ENCODE measurements at places on chromosomes 4 and X.

- DNase-seq: no peak
Observed at GRCh38 chr4:152385551-152385950, 150.3 kb downstream of the FBXW7 start.

DNA sequence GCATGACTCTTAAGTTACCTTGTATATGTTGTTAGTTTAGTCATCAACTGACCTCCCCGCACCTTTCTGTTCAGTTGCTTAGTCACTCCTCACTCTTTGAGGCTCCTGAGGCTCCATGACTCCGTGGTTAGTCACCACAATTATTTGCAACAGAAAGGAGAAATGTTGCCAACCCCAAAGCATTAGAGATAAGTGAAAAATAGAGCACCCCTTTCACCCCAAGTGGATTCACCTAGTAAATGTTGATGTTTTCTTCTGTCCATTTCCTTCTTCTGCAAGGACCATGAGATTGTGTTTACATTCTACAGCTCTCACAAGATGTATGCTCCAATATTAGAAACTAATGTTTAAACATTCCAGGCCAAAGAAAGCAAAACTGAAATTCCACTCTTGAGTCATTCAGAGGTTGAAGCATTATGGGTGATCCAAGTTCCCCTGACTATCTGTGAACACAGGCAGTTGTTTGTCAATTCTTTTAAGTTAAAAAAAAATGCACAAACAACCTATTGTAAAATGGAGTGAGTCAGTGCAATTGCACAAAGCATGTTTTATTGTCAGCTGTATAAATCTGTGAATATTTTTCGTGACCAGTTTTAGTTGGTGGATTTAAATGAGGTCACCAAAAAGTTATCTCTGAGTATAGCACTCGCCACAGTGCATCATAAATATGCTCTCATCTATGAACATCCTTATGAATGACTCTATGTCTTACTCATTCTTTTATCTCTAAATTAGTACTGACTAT is 552.4 kb upstream of the MAGEB2 start:
- DNase-seq: no peak

DNA sequence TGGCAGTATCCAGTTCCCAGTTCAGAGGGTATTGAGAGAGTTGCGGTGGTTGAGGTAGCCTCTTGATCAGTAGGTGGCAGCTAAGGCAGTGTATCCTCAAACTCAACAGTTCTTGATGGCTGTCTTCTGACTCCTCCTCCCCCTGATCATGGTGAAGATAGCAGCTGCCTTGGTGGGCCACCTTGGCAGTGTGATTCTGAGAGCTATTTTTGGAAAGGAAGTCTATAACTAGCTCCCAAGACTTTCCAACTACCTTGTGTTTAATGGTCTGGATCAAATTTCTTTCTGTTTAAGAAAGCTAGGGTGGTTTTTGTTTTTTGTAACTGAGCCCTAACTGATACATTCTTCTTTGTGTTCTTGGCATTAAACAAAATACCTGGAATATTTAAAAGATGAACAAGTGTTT is 10.5 kb upstream of the TBC1D19 start:
- DNase-seq: no peak

DNA sequence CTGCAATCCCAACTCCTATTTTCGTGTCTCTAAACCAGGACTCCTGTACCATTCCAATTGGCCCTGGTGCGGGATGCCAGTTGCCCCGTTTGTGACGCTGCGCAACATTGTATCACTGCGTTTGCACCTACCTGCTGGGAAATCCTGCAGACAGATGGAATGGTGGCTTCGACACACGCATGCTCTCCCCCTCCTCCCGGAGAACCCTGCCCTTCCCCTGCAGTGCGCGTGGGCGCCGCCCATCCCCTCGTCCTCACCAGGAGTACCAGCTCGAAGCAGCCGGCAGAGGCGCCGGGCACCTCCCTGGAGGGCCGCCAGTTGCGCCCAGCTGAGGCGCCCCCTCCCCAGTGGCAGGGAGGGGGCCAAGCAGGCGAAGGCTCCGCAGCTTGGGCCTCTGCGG is 1.4 kb downstream of the DGKK start:
- DNase-seq: no peak

DNA sequence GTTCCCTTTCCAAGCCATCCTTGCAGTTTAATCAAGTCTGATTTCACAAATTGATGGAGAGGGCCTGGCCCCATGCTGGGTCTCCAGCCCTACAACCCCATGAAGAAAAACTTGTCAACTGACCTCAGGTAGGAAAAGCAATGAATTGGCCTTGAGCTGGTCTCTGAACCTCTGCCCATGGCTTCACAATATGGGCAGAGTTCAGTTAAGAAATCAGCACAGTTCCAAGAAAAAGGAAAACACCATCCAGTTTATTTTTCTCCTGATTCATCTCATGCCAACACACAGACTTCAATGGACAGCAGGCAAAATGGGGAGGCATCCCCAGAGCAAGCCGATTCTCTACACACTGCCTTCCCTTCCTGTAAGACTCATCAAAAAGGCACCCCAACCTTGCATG is 3.3 kb downstream of the RIPPLY1 start:
- DNase-seq: no peak

- no peak for DNase-seq
Observed at GRCh38 chr4:145755802-145756201, 75.9 kb downstream of the C4orf51 start.

DNA sequence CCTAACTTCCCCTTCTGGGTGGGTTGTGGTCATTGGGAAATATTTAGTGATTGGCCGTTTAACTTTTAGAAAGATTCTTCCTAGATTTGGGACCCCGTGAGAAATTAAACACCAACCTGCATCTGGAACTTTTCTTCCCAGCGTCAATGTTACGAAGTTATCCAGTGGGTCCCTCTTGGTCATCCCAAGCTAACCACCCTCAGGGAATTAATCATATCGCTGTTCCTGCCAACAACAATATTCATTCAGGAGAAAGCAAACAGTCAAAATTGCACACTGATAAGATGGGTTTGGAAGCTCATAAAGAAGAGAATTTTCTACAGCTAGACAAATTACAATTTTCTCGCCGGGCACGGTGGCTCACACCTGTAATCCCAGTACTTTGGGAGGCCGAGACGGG is 121.2 kb upstream of the STX18 start:
- DNase-seq: no peak

DNA sequence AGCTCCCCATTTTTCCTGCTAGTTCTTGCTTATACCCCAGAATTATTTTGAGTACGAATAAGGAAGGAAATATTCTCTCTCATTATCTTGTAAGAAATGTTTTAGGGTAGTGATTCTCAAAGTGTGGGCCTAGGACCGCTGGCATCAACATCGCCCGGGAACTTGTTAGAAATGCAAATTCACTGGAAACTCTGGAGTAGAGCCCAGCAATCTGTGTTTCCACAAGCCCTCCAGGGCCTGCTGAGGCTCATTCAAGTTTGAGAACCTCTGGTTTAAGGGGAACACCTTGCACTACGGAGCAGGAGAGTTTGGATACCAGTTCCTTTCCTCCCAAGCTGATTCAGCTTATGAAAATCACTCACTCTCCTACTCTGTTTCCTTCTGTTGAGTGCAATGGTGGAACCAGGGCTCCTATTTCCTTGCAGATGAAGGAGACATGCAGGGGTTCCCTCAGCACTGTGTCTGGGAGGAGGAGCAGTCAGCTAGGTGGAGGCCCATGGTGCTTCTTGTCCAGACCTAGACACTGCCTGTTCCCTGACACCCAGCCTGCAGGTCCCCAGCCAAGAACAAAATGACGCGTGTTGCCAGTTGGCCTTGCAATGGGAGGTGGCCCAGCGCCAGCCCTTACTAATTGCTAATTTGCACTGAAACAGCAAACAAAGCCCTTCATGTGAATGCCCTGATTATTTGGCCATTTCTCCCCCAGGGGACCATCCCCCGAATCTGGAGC is 68.5 kb downstream of the CYTL1 start:
- peak; percentile 61 for DNase-seq

DNA sequence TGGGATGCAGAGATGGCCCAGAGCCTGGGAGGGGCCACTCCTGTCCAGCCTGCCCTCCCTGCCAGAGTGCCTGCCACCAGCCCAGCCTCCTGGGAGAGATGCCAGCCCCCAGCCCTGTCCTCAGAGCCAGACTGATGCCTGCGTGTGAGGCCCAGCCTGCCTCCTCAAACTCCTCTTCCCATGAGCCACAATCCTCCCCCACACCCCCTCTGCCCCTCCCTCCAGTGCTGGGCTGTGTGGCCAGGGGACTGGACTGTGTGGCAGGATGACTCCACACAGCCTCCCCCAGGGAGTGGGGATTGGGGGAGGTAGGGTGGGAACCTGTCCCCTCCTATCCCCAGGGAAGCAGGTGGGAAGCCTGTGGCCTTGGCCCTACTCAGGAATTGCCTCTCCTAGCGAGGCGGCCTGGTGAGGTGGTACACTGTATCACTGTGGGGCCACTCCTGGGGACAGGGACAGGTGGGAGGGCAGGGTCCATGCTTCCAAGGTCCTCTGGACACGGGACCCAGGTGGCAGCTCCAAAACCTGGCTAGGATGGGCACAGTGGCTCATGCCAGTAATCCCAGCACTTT is 4.3 kb upstream of the SH3BP2 start:
- DNase-seq: no peak

DNA sequence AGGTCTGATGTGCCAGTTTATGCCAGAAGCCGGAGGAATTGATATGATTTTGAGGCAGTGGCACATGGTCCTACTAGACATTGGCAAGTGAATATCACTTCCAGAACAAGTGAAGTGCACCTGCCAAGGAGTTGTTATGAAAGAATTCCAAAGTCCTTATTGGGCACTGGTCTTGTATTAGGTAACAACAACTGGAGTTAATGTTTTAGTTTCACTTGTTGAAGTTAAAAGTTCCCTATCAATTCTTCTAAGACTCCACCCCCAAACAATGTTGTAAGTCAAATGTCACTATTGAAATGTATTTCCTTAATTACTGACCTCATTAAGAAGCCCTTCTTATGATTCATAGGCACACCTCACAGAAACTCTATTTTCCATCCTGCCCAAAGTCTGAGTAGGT is 3.1 kb downstream of the TET2 start:
- DNase-seq: no peak

GRCh38 chr4:27187786-27188185 is 327.1 kb downstream of the STIM2 start:
- DNase-seq: no peak

DNA sequence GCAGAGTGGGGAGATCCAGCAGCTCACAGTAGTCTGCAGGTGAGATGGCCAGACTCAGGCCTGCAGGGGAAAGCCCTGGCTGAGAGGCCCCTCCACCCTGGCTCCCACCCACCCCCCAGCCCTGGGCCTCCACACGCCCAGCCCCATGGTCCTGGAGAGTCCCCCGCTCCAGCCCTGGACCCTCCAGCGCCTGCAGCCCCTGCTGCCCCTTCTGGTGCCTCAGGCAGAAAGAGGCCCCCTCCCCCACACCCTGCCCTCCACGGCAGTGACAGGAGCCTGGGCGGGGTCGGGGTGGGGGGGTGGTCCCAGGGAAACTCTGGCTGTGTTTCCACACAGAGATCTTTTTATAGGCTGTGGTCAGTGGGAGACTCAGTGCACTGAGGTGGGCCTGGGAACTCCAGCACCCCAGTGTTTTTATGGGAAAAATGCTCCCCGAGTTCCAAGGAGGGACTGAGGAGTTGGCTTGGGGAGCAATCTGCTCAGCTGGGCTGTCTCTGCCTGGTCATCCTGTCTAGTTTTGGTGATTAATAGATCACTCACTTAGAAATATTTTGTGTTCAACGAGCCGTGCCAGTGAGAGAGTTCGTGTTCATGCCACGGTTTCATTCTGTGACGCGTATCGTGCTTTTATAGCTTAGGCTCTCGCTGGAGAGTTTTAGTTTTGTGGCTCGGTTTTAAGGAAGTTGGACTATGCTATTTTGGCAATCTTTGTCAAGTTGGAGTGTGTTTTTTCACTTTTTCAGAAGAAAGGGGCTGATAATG is 53.1 kb upstream of the HGFAC start:
- DNase-seq: no peak

DNA sequence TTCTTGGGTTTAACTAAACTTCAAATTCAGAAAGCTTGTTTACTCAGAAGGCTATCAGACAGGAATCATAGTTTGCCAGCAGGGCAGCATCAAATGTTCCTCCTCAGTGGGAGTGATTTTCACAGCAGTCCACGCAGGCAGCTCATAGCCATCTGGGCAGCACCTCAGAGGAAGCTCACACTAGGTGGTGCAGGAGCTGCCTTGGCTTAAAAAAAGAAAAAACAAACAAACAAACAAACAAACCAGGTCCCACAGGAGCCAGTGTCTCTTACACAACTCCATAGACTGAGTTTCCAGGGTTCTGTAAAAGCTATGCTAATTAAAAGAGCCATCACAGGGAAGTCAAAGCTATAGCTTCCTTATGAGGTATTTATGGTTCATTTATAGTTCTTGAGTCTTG is 10.5 kb upstream of the KLHL5 start:
- peak; percentile 45 for DNase-seq

GRCh38 chr4:87330761-87331160 is 8.1 kb upstream of the HSD17B13 start:
- DNase-seq: no peak

GRCh38 chrX:136780763-136781162 is at the start of gene ARHGEF6:
Gene ARHGEF6, minus strand, starts transcription at chrX:136780932. Its CDS starts 50 bp downstream, at chrX:136780882.
- DNase-seq: no peak

DNA sequence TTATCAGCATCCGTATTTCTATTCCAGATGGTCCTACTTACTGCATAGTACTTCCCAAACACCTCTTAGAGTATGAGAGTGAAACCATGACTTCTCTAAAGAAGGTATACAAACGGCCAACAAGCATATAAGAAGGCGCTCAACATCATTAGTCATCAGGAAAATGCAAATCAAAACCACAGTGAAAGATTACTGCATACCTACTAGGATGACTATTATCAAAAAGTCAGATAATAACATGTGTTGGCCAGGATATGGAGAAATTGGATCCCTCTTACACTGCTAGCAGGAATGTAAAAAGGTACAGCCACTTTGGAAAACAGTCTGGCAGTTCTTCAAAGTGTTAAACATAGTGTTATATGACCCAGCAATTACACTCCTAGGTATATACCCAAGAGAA is 215.3 kb upstream of the CXorf66 start:
- no peak for DNase-seq

- no peak for DNase-seq
Observed at GRCh38 chr4:147582386-147583060, 34.7 kb upstream of the TMEM184C start.

GRCh38 chr4:118276580-118276979 is 76.2 kb downstream of the PRSS12 start:
- DNase-seq: no peak

DNA sequence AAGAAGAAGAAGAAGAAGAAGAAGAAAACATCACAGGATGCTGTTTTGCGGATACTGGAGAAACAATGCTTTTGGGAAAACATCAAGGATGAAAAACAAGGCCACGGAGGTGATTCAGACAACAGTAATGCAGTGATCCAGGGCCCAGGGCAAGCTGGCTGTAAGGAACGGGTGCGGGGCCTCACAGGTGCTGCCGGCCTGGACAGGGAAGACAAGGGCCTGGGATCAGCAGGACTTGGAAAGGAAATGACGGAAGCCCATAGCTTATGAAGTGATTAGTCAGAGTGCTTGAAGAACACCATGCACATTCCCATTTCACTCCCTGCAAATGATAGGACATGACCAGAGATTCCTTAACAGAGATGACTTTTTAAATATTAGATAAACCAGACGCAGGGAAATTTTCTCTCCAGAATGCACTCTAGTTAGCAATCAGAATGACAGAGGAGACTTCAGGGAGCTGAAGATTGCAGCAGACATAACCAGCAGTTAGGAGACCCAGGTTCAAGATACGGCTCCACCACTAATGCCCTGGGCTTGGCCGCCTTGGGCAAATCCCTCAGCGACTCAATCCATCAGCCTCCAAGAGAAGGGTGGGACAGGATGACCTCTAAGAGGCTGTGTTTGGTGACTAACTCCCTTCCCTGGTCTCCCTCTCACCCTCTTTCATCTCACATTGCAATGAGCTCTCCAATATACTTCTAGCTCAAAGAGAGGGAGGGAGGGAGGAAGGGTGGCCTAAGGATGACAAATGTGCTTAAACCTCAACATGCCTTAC is 54.1 kb downstream of the APBB2 start:
- DNase-seq: no peak

GRCh38 chrX:11349661-11350337 is 56.6 kb downstream of the AMELX start:
- DNase-seq: no peak
